Psoas muscle (tissue), 8 donors: ENCODE measurements at places on chromosomes 2 and 18. TPM values are rescaled to one million over a fixed set of nuclear protein-coding genes. Genes with fewer than 3 reads are reported as not detected.
A peak's percentile ranks its signal among the peaks of the same experiment; 100 is the strongest.

- no peak for DNase-seq
These were observed 41.8 kb downstream of the CCDC102B start for GRCh38 chr18:68839701-68840100.

- DNase-seq = no peak
These were observed 287.2 kb downstream of the STK39 start for GRCh38 chr2:167960089-167960747.

DNA sequence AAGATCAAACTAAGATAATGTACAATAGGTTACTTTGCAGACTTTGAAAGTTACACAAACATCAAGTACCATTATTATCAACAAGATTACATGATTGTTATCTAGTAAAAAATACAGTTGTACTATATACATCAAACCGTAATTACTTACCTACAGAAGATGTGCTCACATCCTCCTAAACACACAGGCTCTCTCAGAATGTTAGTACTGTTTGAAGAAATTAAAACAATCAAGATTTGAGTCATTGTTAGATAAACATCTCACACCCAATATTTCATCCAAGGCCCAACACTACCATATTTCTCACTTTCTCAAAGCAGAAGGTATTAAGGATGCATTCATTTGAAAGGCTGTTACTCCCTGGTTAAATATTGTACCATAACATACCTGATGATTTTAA is 12.6 kb downstream of the BARD1 start:
- DNase-seq = no peak

GRCh38 chr18:23626451-23627279 is 36.0 kb downstream of the ANKRD29 start:
- no peak for DNase-seq

DNA sequence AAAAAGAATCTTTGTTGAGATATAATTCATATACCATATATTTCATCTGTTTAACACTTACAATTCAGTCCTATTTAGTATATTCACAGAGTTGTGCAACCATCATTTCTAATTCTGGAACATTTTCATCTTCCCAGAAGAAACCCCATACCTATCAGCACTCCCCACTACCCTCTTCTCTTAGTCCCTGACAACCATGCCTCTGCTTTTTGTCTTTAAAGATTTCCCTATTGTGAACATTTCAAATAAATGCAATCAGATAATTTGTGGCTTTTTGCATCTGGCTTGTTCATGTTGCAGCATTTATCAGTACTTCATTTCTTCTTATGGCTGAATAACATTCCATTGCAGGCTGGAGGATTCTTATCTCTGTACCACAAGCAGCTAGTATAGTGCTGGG is 305.9 kb upstream of the MEX3C start:
- DNase-seq = no peak

- no peak for DNase-seq
These were observed 9.8 kb downstream of the TBR1 start for GRCh38 chr2:161425728-161426454.

Gene TFPI
- total RNA-seq = 42.6 TPM

Gene COL4A4
- total RNA-seq = 16.0 TPM

DNA sequence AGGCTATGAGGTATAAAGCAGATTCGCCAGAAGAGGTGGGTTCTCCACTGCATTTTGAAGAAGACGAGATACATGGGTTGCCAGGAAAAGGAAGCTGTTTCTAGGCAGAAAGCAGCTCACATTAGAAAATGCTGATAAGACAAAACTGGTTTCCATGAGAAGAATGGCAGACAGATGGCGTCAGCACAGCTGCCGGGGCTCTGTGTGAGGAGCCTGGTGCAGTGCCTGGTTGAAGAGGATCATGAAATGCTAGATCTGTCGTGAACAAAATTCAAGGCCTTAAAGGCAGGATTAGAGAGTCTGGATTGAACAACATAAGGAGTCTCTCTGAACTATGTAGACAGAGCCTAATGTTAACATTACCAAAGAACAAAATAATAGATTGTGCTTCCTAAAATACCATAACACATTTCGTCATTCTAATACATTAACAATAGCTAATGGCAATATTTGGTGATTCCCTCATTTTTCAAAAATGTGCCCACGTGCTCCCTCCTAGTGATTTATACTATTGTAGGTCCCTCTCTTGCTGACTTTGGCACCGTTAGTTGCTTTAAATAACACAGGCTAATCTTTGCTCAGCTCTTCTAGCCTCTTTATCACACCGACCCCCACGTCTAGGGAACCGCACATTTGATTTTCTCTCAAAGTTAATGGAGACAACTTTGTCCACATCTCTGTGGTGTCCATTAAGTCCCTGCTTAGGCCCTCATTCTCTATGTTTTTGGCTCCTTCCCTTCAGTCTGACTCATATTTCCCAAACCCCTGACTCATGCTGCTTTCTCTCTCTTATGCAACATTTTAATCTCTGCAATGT is 38.2 kb downstream of the EFEMP1 start:
- DNase-seq = no peak

GRCh38 chr18:50338122-50338521 is 36.7 kb upstream of the SKA1 start:
- no peak for DNase-seq

GRCh38 chr2:226802573-226802972 is 3.0 kb upstream of the IRS1 start:
- no peak for DNase-seq

Gene TEX44
- not detected for total RNA-seq

DNA sequence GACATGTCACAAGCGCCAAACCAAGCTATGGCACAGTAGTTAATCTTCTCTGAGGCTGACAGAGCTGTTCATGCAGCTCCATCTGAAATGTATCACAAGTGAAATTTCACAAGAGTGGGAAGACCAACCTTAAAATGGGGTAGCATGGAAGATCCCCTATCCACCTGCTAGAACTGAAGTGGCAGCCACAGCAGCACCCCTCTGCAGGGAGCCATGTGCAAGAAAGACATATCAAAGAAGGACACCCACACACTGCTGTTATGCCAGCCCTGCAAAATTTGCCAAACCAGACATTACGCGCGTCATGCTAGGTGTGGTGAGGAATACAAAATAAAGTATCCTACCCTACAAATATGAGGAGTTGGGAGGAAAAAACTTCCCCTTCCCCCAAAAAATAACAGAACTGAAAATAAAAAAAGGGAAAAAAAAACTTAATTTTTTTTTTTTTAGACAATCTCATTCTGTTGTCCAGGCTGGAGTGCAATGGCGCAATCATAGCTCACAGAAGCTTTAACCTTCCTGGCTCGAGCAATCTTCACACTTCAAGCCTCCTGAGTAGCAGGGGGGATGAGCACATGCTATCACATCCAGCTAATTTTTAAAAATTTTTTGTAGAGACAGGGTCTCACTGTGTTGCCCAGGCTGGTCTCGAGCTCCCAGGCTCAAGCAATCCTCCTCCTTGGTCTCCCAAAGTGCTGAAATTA is 76.2 kb downstream of the STK39 start:
- DNase-seq = no peak

GRCh38 chr2:239124152-239124899 is 276.4 kb downstream of the TWIST2 start:
- no peak for DNase-seq

Gene HOXD13
- not detected for total RNA-seq

DNA sequence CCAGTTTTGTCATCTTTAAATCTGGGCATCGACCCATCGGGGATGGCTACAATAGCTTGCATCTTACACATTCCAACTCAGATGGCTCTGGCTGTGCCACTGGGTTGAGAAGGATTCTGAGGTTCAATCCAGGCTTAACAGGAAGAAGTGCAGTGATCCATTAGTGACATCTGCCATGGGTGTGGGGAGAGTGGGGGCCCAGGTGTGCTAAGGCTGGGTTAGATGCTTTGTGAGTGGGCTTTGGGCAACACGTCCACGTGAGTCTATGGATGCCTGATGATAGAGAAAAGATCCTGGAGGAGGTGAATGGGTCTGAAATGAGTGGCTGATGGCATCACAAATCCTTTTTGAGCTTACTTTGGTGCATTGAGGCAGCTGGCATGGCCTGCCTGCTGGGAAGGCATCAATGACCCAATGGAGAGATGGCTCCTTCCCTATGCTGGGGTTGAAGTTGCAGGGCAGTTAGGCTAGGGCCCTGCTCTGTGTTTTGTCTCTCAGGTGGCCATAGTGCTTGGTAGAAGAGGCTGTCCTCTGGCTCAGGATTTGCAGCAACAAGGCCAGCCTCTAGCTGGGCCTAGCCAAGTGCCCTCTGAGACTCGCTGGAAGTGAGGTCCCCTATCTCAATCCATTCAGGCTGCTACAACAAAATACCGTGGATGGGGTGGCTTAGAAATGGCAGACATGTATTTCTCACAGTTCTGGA is 56.7 kb downstream of the HS1BP3 start:
- DNase-seq = no peak

GRCh38 chr2:134433979-134434378 is 180.1 kb downstream of the MGAT5 start:
- no peak for DNase-seq

GRCh38 chr2:7007846-7008741 is 90.9 kb downstream of the RNF144A start:
- peak; percentile 94 for DNase-seq

Gene TMEM178A
- total RNA-seq = 1.0 TPM

Gene PLA2R1
- 0.59 TPM for total RNA-seq

- no peak for DNase-seq
These were observed 8.5 kb downstream of the TYW5 start for GRCh38 chr2:199946836-199947235.

Gene GBX2
- total RNA-seq = not detected

Gene CFAP210
- not detected for total RNA-seq

Gene CDH2
- total RNA-seq = 0.59 TPM
